ENCODE measurements at places on chromosomes 5 and 9.

DNA sequence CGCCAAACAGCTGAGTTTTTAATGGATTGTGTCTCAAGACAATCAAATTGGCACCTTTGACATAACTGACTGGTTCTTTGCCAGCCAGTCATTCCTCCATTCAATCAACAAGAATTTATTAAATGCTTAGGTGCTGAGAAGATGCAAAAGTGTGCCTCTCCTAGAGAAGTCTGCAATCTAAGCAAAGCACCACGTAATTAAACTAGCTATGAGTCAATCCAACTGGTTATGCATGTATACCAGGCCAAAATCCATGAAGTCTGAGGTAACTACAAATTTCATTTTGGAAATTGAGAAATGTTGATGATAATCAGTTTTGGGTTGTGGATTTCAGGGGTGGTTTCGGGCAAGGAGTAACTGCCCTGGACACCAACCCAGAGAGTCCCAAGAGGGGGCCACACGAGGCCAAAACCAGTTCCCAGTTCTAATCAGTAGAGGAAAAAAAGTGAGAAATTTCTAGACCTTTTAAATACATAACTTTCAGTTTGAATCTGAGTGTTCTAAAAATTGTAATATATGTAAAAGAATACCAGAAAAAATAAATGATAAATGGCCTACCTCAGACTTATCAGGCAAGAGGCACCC is 92.6 kb downstream of the EFNA5 start:
- no peak for DNase-seq

DNA sequence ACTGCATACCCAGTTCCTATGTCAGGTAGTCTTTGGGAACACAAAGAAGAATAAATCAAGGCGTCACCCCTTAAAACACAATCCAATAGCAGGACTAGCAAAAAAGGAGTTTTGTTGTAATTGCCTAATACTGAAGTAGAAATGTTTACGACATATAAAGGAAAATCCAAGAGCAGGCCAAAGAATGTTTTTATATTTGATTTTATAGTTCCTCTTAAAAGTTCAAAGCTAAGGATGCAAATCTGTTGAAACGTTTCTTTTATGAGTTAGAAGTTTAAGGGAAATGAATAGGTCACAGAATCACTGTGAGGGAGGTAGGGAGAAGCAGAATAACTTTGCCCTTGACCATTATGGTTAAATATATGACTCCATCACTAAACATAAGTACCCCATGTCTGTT is 136.1 kb downstream of the PAM start:
- no peak for DNase-seq

GRCh38 chr5:131250751-131251475 is 12.9 kb upstream of the CDC42SE2 start:
- no peak for DNase-seq

GRCh38 chr9:105146677-105147076 is 97.8 kb upstream of the SLC44A1 start:
- DNase-seq: no peak

Data from renal cortex interstitium (tissue), 15 donors.